ENCODE measurements at places on chromosomes 12 and 14. TPM values are rescaled to one million over a fixed set of nuclear protein-coding genes. Genes with fewer than 3 reads are reported as not detected.

The GNB3 gene
- 1.4 TPM for total RNA-seq

The METTL3 gene
- 79.0 TPM for total RNA-seq

The RNASE3 gene
- not detected for total RNA-seq

The ACSM4 gene
- not detected for total RNA-seq

The DHRS2 gene
- total RNA-seq = 0.19 TPM

The FOXG1 gene
- total RNA-seq = under 0.01 TPM

The ACACB gene
- total RNA-seq = 2.3 TPM

The GARIN6 gene
- not detected for total RNA-seq

The CEBPE gene
- total RNA-seq = not detected

The LMO3 gene
- 0.56 TPM for total RNA-seq

The DIO2 gene
- 27.0 TPM for total RNA-seq

The SLC6A13 gene
- total RNA-seq = 0.19 TPM

The PRKD1 gene
- 21.7 TPM for total RNA-seq
